ENCODE measurements at places on chromosomes 2 and 18. TPM values are rescaled to one million over a fixed set of nuclear protein-coding genes. Genes with fewer than 3 reads are reported as not detected.

Gene CEBPZ
- 41.1 TPM for total RNA-seq

Gene B3GNT7
- 1.1 TPM for total RNA-seq

Gene KLHL14
- total RNA-seq = not detected

Gene ZCCHC2
- 12.3 TPM for total RNA-seq

Gene TRIM43
- not detected for total RNA-seq

Gene SEMA4C
- total RNA-seq = 22.4 TPM

Gene RESP18
- total RNA-seq = not detected

Gene TLX2
- not detected for total RNA-seq

Gene RASGRP3
- 3.0 TPM for total RNA-seq

Gene COX7A2L
- total RNA-seq = 158 TPM
